Caki2 (cell line): ENCODE measurements at places on chromosomes 13 and 19.

GRCh38 chr13:51728972-51729371, 75.0 kb downstream of the DHRS12 start:
- DNase-seq: no peak

DNA sequence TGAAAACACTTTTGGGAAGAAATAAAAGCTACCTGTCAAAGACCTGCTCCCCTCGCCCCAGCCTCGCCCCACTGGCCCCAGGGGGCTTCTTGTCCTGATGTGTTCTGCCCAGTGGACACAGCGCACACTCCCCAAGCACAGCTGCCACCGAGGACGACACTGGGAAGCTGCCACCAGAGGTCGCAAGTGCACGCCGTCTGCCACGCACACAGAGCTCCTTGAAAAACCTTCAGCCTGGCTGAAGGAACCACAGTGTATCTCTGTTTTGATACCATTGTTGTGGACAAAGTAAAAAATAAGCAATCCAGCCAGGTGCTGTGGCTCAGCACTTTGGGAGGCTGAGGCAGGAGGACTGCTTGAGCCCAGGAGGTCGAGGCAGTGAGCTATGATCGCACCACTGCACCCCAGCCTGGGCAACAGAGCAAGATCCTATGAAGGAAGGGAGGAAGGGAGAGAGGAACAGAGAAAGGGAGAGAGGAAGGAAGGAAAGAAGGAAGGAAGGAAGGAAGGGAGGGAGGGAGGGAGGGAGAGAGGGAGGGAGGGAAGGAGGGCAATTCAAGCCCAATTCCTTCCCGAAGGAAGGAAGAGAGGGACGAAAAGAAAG, 57.3 kb downstream of the CEBPG start:
- peak; percentile 51 for DNase-seq

GRCh38 chr13:28597641-28598040, 61.3 kb upstream of the POMP start:
- DNase-seq: no peak

- no peak for DNase-seq
Measured at GRCh38 chr19:9828551-9829063, 889 bp downstream of the UBL5 start.

DNA sequence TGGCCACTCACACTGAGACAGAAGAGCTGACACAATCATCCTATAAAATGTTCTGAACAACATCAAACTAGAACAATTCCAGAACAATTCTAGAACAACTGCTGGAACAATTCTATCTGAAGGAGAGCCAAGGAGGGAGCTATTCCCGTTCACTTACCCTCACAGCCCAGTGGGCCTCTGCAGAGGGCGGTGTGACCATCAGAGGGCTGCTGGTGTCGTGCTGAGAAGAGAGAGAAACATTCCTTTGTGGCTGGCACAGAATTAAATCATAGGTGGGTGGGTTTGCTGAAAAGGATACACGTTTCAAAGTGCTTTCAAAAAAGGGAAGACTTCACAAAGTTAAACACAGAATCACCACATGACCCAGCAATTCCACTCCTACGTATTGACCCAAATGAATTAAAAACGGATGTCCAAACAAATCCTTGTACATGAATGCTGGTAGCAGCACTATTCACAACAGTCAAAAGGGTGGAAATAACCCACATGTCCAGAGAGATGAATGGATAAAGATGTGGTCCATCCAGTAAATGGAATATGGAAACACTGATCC, 34.9 kb downstream of the EPS15L1 start:
- no peak for DNase-seq

DNA sequence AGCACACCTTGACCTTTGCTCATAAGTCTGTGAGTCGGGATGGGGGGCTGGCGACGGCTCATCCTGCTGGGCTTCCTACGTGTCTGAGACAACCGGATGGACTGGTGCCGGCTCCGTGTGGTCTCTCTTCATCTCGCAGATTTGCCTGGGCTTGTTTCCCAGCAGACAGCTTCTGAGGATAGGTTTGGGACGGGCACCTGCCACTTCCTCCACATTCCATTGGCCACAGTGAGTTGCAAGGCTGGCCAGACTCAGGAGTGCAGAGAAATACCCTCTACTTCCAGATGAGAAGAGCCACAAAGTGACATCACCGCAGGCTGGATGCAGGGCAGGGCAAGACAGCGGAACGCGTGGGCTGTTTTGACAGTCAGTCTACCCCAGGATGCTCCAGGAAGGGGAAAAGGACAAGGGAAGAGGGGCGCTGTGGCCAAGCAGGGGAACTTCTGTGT, 48.1 kb downstream of the IRS2 start:
- DNase-seq: no peak

GRCh38 chr19:38457202-38457601, 23.7 kb downstream of the RYR1 start:
- DNase-seq: no peak

DNA sequence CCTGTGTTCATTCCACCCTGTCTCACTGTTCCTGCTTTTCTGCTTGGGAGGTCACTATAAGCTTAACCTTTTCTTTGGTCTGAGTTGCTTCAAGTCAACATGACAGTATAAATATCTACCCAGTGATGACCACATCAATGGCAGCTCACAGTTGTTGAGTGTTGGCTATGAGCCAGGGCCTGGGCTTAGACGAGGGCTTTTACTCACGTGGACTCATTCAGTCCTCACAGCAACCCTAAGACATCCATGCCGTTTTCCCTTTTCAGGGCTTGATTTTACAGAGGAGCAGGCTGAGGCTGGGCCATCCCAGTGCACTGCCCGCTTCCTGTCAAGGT, 10.2 kb upstream of the CCDC97 start:
- DNase-seq: no peak

DNA sequence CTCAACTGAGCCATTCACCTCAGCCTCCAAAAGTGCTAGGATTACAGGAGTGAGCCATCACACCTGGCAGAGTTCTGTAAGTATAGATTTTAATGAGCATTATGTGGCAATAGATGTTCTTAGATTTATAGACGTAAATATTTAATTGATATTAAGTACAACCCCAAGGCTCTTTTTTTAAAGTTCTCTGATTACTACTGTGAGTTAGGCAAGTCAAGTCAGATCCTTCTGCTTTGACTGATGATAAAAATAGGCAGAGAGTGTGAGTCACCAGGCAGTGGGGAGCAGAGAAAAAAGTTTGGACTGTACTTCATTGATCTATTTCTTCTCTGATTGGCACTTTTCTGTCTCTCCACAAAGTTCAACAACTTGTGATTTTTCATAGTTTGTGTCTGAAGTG, 1379.9 kb downstream of the UQCRFS1 start:
- DNase-seq: no peak

DNA sequence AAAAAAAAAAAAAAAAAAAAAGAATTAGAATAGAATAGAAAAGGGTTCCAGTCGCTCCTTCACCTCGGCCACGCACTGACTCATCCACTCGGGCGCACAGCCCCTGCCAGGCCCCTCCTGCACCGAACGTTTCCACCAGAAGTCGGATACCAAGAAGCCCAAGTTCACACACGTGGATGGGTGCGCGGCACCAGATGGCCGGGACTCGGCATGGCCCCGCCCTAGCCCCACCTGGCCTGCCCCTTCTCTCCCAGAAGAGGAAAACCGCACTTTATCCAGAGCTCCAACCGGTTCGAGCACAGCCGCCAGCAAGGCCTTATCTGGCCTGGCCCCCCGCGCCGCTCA, 5.9 kb downstream of the PRR36 start:
- no peak for DNase-seq
